ENCODE measurements at places on chromosomes 5 and 9.

- DNase-seq: no peak
Observed at GRCh38 chr5:12322042-12322441, 417.8 kb upstream of the CTNND2 start.

- no peak for DNase-seq
Observed at GRCh38 chr9:71285191-71285656, 163.8 kb upstream of the TRPM3 start.

DNA sequence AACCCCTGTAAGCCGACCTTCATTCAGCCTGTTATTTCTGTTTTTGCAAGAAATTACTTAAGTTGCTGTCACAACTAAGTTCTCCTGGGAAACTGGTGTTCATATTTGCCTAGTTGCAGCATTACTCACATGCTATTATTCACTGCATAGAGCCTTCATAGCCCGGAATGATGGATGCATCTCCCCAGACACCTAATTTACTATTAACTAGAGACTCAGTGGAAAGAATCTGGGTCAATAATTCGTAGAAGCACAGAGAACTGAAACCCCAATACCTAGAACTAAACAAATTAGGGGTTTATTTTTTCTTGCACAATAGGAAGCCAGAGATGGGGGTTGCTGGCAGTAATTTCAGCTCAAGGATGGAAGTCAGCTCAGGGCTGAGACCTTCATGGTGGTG, 45.7 kb upstream of the FAM170A start:
- no peak for DNase-seq

- DNase-seq: no peak
Observed at GRCh38 chr5:37786416-37786815, 53.4 kb downstream of the GDNF start.

- DNase-seq: no peak
Observed at GRCh38 chr5:133932441-133933168, 35.8 kb downstream of the C5orf15 start.

Data from keratinocyte (primary cell).